WTC11 (cell line): ENCODE measurements at places on chromosomes 2 and 18. TPM values are rescaled to one million over a fixed set of nuclear protein-coding genes. Genes with fewer than 3 reads are reported as not detected.

The IL36G gene
- total RNA-seq, result 0.32 TPM in 1 of 3 replicates, not detected in the others

The KYNU gene
- total RNA-seq, result 0.18 to 0.85 TPM (median 0.21 TPM) in 3 replicates

The ATP5F1A gene
- total RNA-seq, result 818 to 834 TPM (median 825 TPM) in 3 replicates

The SDC1 gene
- 47.3 to 52.6 TPM (median 52.6 TPM) in 3 replicates for total RNA-seq

The POMC gene
- total RNA-seq, result 3.2 to 4.4 TPM (median 3.7 TPM) in 3 replicates

The TMEFF2 gene
- total RNA-seq, result 0.87 to 2.4 TPM (median 2.3 TPM) in 3 replicates

The NAPG gene
- total RNA-seq, result 24.2 to 28.7 TPM (median 25.8 TPM) in 3 replicates

The CAPG gene
- 117 to 139 TPM (median 131 TPM) in 3 replicates for total RNA-seq

DNA sequence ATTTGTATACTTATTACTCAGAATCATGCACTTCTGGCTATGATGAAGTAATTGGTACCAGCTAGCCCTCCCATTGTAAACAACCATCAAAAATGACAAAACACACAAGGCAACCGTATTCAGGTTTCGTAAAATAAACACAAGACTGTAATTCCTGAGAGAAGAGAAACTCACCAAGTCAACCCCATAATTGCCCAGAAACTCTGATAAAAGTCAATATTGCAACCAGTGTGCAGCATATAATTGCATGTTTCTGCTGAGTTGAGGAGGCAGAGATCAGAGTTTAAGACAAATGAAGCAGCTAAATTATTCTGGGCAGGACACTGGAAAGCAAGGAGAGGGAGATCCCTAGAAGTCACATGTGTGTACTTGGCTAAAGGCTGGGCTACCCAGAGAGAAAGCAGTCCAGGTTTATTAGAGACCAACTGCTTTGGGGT lies 90.3 kb downstream of the ROCK2 start:
- no peak for DNase-seq
- H3K27me3 ChIP-seq, result no peaks in the 10 kb centered on the region
- H3K4me3 ChIP-seq, result no peak overlapping the region
- no peak overlapping the region for H3K27ac ChIP-seq
- peaks cover 20% of the 10 kb centered on the region for H3K4me1 ChIP-seq
- H3K36me3 ChIP-seq, result peaks cover 9% of the 10 kb centered on the region

GRCh38 chr2:65622951-65623535 lies 190.6 kb upstream of the SPRED2 start:
- DNase-seq, result no peak
- H3K36me3 ChIP-seq, result no peaks in the 10 kb centered on the region; the same call in 1 of the 2 replicates
- H3K27ac ChIP-seq, result no peak overlapping the region

- no peak overlapping the region for H3K27ac ChIP-seq
- H3K27me3 ChIP-seq, result no peaks in the 10 kb centered on the region
- DNase-seq, result no peak
- peaks cover 16% of the 10 kb centered on the region for H3K4me1 ChIP-seq
- peaks cover 11% of the 10 kb centered on the region for H3K36me3 ChIP-seq
Observed at GRCh38 chr2:15645720-15646385, 54.2 kb downstream of the DDX1 start.

GRCh38 chr2:85199698-85200097 lies 66.5 kb downstream of the TCF7L1 start:
- H3K4me1 ChIP-seq, result peaks cover 21% of the 10 kb centered on the region
- DNase-seq, result no peak
- no peak overlapping the region for H3K4me3 ChIP-seq
- H3K27ac ChIP-seq, result 0 out of 2 replicates have a peak overlapping the region, but pooled peaks have one; percentile 12
- H3K36me3 ChIP-seq, result no peaks in the 10 kb centered on the region

DNA sequence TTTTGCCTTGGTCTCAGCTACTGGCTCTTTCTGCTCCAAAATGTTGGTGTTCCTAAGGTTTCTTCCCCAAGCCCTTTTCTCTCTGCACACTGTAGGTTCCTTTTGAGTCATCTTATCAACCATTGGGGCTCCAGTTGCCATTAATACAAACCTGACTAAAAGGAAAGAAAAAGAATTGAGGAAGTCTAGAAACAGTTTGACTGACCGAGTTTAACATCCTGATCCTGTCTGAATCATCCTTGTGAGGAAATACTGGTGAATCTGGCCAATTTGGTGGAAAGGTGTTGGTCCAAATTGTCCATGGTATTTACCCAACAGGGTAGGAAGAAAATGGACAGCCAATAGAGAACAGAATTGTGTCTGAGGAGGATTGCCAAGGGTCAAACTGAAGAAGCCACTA lies 38.3 kb downstream of the CRYGD start:
- H3K4me1 ChIP-seq, result no peaks in the 10 kb centered on the region
- H3K27me3 ChIP-seq, result peaks cover 6% of the 10 kb centered on the region
- H3K27ac ChIP-seq, result no peak overlapping the region
- H3K4me3 ChIP-seq, result no peak overlapping the region
- no peak for DNase-seq
- H3K36me3 ChIP-seq, result peaks cover 4% of the 10 kb centered on the region; the same call in 1 of the 2 replicates

GRCh38 chr2:152715854-152716428 lies 1.3 kb downstream of the PRPF40A start:
- H3K27me3 ChIP-seq, result no peaks in the 10 kb centered on the region
- DNase-seq, result peak; percentile 56
- H3K4me3 ChIP-seq, result peak overlapping the region; percentile 97
- H3K36me3 ChIP-seq, result peaks cover 42% of the 10 kb centered on the region
- H3K4me1 ChIP-seq, result peaks cover 23% of the 10 kb centered on the region

GRCh38 chr2:118539290-118539689 lies 308.2 kb downstream of the EN1 start:
- H3K27me3 ChIP-seq, result peaks cover 4% of the 10 kb centered on the region; the same call in 1 of the 2 replicates
- no peak overlapping the region for H3K4me3 ChIP-seq

DNA sequence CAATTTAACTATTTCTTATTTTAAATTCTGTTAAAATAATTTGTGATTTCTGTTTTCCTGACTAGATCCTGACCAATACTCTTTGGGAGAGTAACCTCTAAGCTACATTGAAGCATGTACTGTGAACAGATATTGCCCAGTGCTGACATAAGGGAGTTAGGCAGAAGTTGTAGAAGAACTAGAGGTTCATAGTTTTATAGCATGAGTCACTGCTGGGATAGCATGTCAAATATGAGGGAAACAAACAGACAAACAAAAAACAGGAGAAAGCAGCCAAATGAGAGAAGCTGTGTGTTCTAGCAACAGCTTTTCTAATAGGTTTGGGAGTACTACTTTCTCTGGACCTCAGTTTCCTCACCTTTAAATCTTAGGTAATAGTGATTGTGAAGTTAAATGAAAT lies 72.4 kb downstream of the CERS6 start:
- peaks cover 39% of the 10 kb centered on the region for H3K4me1 ChIP-seq
- DNase-seq, result no peak
- no peak overlapping the region for H3K27ac ChIP-seq
- H3K4me3 ChIP-seq, result no peak overlapping the region
- no peaks in the 10 kb centered on the region for H3K36me3 ChIP-seq

DNA sequence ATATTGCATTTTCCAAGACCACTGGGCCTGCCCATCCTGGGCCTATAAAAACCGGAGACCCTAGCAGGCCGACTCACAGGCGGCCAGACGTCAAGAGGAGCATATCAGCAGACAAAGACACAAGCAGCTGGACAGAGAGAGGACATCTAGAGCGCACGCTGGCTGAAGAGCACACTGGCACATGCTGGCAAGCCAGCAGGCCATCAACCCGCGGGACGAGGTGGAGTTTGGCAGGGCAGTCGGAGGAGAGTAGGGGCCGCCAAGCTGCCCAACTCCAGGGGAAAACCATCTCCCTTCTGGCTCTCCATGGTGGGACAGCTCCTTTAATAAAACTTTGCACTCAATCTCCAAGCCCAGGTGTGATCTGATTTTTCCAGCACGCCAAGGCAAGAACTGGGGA lies 36.6 kb upstream of the RAB27B start:
- H3K27me3 ChIP-seq, result no peaks in the 10 kb centered on the region
- H3K4me3 ChIP-seq, result no peak overlapping the region
- H3K36me3 ChIP-seq, result no peaks in the 10 kb centered on the region

GRCh38 chr18:77113361-77114151 lies 19.0 kb downstream of the MBP start:
- peaks cover 61% of the 10 kb centered on the region for H3K4me1 ChIP-seq
- H3K4me3 ChIP-seq, result no peak overlapping the region
- H3K27me3 ChIP-seq, result no peaks in the 10 kb centered on the region
- DNase-seq, result no peak
- peak overlapping the region; percentile 90 for H3K27ac ChIP-seq
- H3K36me3 ChIP-seq, result peaks cover 7% of the 10 kb centered on the region

GRCh38 chr2:63590626-63591408 lies 2.1 kb downstream of the MDH1 start:
- no peak for DNase-seq
- H3K27ac ChIP-seq, result peak overlapping the region; percentile 71
- H3K27me3 ChIP-seq, result no peaks in the 10 kb centered on the region
- peaks cover 39% of the 10 kb centered on the region for H3K36me3 ChIP-seq
- H3K4me1 ChIP-seq, result peaks cover 38% of the 10 kb centered on the region

- peak overlapping the region; percentile 83; the same call in 1 of the 2 replicates for H3K4me3 ChIP-seq
- peak; percentile 27 for DNase-seq
- peaks cover 7% of the 10 kb centered on the region for H3K36me3 ChIP-seq
- no peaks in the 10 kb centered on the region; the same call in 1 of the 2 replicates for H3K27me3 ChIP-seq
Observed at GRCh38 chr18:23135550-23136325, 453 bp downstream of the CABLES1 start.

GRCh38 chr2:74053959-74054715 lies 69.4 kb downstream of the TET3 start:
- DNase-seq, result no peak
- no peaks in the 10 kb centered on the region for H3K27me3 ChIP-seq
- no peak overlapping the region for H3K4me3 ChIP-seq

GRCh38 chr2:122150524-122151280 lies 395.3 kb downstream of the TSN start:
- no peak overlapping the region for H3K4me3 ChIP-seq
- peaks cover 7% of the 10 kb centered on the region for H3K4me1 ChIP-seq
- H3K36me3 ChIP-seq, result no peaks in the 10 kb centered on the region
- no peaks in the 10 kb centered on the region; the same call in 1 of the 2 replicates for H3K27me3 ChIP-seq

- H3K27ac ChIP-seq, result no peak overlapping the region
- no peak overlapping the region for H3K4me3 ChIP-seq
- H3K4me1 ChIP-seq, result peaks cover 25% of the 10 kb centered on the region
Observed at GRCh38 chr2:119472749-119473148, 41.1 kb downstream of the TMEM37 start.

GRCh38 chr2:127413782-127414637 lies 4.2 kb upstream of the PROC start:
- H3K36me3 ChIP-seq, result peaks cover 12% of the 10 kb centered on the region
- no peak overlapping the region for H3K27ac ChIP-seq
- peaks cover 55% of the 10 kb centered on the region for H3K27me3 ChIP-seq
- no peak overlapping the region for H3K4me3 ChIP-seq

- no peak overlapping the region for H3K4me3 ChIP-seq
- no peaks in the 10 kb centered on the region for H3K27me3 ChIP-seq
- peaks cover 13% of the 10 kb centered on the region for H3K36me3 ChIP-seq
- no peak for DNase-seq
- H3K4me1 ChIP-seq, result no peaks in the 10 kb centered on the region
- no peak overlapping the region for H3K27ac ChIP-seq
Observed at GRCh38 chr2:10103179-10103578, 19.4 kb upstream of the RRM2 start.

DNA sequence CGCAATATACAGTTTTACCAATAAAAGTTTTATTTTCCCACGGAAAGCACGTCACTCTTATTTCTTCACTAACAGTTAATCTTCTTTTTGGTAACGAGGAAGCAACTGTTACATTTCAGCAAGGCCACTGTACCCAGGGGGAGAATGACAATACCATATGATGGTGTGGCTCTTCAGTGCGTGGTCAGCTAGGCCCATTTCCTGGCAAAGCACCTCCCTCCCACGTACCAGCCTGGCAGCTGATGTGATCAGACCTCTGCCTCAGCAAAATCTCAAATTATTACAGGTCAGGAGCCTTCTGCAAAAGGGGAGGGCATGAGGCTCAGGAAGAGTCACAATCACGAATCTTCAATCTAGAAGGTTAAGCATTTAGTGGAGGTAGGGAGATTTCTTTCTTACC lies 55.4 kb downstream of the KLF7 start:
- H3K36me3 ChIP-seq, result 0 out of 2 replicates have a peak, but pooled peaks cover 8% of the 10 kb centered on the region
- DNase-seq, result no peak
- H3K4me3 ChIP-seq, result no peak overlapping the region
- H3K27ac ChIP-seq, result no peak overlapping the region
